ENCODE measurements at places on chromosomes 1 and 21.

DNA sequence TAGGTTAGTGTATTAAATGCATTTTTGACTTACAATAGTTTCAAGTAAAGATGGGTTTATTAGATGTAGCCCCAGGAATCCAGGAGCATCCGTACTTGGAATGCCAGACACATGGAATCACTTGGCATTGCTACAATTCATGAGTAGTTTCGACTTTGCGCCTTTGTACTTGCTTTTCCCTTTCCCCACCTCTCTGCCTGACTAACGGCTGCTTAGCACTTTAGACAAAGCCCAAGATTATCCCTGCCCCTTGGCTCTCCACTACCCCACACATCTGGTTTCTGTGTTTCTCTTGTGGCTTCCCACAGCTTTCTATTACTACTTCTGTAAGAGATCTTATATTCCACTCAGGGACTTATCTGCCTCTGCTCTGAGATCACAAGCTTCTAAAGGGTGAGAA lies 397.7 kb upstream of the POU3F1 start:
- DNase-seq: no peak

DNA sequence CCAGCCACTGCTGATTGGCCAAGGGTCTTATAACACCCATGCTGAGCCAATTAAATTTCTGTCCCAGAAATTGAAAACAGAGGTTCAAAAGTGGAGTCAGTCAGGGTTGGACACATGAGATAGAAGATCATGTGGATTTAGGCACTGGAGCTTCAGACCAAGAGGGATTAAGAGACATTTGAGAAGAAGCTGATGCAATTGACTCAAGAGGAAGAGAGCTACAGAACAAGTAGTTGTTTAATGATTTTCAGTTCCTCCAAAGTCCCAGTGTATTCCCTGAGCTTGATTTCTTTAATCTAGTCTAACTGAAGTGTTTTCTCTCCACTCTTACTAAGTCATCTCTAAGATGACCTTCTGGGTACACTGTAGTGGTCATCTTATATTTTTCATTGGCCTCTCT lies 227.1 kb downstream of the DUSP10 start:
- DNase-seq: no peak

DNA sequence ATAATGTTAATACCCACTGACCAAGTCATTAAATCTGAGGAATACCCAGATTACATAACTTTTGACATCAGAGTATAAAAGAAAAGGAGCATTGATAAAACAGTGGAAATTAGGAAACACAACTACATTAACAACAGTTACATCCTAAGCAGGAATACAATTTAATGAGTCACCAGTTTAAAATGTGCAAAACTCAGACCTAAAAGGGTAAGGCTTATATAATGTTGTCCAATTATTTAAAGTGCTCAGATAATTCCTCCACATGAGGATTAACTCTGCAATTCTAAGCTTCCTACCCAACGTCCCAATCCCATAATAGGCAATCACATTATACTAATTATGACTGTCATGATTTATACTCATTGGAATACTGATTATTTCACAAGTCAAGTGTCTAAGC lies 50.5 kb downstream of the ABL2 start:
- DNase-seq: no peak

GRCh38 chr1:221515496-221515895 lies 226.4 kb downstream of the DUSP10 start:
- DNase-seq: no peak

GRCh38 chr1:184510110-184510509 lies 123.3 kb downstream of the C1orf21 start:
- DNase-seq: no peak

DNA sequence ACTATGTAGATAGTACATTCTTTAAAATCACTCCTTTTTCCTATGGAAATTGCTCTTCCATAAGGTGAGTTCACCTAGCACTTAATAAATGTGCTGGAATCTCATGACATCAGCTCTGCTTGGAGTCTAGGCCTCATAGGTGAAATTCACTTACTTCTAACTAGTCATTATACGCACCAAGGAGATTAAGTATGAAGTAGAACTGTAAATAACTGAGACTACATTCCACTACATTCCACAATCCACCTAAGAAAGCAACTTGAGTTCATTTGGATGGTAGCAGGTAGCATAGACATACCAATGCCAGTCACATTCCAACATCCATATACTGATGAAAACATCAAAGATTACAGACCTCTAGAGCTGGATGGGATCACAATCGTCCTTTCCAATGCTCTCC lies 64.3 kb downstream of the NIBAN1 start:
- DNase-seq: no peak

- DNase-seq: no peak
These were observed 31.6 kb downstream of the OSBPL9 start for GRCh38 chr1:51648180-51649109.

DNA sequence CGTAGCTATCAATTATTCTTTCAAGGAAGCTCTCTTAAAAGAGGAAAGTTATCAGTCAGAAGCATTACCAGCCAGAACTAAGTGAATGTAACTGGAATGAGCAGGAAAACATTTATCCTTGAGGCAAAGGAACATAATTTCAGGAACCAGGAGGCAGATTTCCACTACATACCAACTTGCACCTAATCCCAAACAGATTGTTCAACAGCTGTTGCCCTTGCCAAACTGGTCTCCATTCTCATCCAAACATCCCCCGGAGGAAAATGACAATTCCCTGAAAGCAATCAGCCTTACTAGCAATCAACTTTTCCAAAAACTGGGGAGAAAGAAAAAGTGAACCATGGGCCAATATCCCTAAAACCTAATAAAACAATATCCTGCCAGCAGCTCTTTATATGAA lies 35.0 kb downstream of the ENAH start:
- no peak for DNase-seq

DNA sequence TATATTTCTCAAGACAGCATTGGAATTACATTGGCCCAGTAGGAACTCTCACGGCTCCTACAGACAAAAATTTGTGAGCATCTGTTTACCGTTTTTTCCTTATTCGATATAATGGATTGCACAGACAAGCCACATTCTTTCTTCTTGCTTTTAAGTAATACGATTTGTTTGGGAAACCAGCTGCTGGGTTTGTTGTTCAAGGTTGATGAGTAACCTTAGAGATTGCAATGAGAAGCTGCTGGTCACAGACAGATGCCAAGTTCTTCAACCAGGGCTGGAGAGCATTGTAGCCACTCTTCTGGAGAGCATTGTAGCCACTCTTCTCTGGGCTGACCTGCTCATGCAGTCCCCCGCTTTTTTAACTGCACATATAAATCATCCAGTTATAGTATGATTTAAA lies 1.4 kb upstream of the MIA3 start:
- DNase-seq: no peak

- no peak for DNase-seq
These were observed 29.6 kb downstream of the RGS5 start for GRCh38 chr1:163173121-163173520.

- DNase-seq: no peak
These were observed 8.2 kb downstream of the ELK4 start for GRCh38 chr1:205623646-205624045.

GRCh38 chr1:209854196-209854595 lies 26.4 kb downstream of the UTP25 start:
- DNase-seq: no peak

GRCh38 chr1:161733526-161733925 lies 12.2 kb downstream of the FCRLB start:
- no peak for DNase-seq

GRCh38 chr21:35886887-35887286 lies 173.4 kb downstream of the SETD4 start:
- DNase-seq: no peak

GRCh38 chr1:176384841-176385240 lies 78.1 kb upstream of the PAPPA2 start:
- DNase-seq: no peak

DNA sequence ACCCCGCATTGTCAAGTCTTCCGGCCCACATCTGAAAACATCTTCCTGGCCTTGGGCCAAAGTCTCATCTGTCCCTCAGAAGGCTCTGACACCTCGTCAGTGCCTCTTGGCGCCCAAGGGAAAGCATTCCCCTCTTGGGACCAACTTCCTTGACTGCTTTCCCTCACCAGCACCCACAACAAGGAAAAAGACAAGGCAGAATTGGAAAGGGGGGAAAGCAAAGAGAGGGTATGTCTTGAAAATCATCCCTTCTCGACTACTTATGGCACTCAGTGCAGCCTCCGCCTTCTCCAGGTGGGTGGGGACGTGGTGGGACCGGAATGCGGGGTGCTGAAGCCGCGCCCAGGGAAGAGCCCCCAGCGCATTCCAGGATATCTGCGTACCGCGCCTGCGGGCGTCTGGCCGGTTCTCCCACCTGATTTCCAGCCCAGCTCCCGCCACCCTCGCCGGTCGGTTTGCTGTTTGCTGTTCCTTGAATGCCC lies 554 bp upstream of the SLC39A1 start:
- no peak for DNase-seq

DNA sequence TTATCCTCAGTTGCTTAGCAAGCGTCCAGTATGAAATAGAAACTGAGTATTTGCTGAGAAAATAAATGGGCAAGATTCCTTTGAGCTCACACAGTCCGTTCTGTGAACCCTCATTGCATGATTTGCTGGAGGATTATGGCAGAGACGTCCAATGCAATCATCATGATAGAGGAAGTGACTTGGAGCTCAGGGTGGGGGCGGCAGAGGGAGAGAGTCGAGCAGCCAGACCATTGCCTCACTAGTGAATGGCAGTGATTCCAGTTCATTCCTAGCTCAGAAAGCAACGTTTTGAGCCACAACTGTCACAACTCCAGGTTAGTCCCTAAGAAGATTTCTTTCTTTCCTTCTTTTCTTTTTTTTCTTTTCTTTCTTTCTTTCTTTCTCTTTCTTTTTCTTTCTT lies 27.5 kb upstream of the COL9A2 start:
- peak; percentile 58 for DNase-seq

DNA sequence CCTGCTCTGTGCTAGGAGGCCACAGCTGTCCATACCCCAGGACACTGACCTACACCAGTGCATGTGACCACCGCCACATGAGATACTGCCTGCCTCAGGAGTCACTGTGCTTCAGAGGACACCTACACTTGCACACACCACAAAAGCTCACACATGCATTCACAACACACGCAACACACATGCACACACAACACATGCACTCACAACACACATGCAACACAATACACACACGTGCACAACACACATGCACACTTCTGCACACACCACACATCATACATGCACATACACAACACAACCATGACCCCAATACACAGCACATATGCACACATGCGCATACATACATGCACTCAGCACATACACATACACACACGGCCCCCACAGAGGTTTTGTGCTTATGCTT lies 28.7 kb upstream of the BACE2 start:
- DNase-seq: no peak

DNA sequence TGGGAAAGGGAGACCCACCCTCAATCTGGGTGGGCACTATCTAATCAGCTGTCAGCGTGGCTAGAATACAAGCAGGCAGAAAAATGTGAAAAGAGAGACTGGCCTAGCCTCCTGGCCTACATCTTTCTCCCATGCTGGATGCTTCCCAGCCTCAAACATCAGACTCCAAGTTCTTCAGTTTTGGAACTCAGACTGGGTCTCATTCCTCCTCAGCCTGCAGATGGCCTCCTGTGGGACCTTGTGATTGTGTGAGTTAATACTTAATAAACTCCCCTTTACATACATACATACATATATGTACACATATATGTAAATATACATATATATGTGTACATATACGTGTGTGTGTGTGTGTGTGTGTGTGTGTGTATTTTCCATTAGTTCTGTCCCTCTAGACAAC lies 207.1 kb downstream of the BRINP2 start:
- no peak for DNase-seq

GRCh38 chr1:97243973-97244560 lies 522.5 kb downstream of the PTBP2 start:
- no peak for DNase-seq

- DNase-seq: no peak
These were observed 45.0 kb downstream of the EPHB2 start for GRCh38 chr1:22755641-22756040.
